Chondrocyte (in vitro differentiated cells): ENCODE measurements at places on chromosomes 7 and 10. TPM values are rescaled to one million over a fixed set of nuclear protein-coding genes. Genes with fewer than 3 reads are reported as not detected.

Gene NCOA4
- total RNA-seq: 89.0 to 122 TPM (median 90.2 TPM) in 3 replicates

Gene ITGA8
- total RNA-seq: 2.2 to 5.9 TPM (median 5.6 TPM) in 3 replicates

Gene DPP6
- not detected in 3 replicates for total RNA-seq

Gene LRIT1
- total RNA-seq: not detected in 3 replicates

Gene LDB3
- total RNA-seq: 4.0 to 22.7 TPM (median 21.5 TPM) in 3 replicates

Gene CELF2
- 11.6 to 44.9 TPM (median 44.3 TPM) in 3 replicates for total RNA-seq

Gene GOLGA7B
- 0.12 to 0.27 TPM (median 0.13 TPM) in 3 replicates for total RNA-seq

Gene ZMIZ1
- 46.2 to 74.6 TPM (median 48.7 TPM) in 3 replicates for total RNA-seq

Gene SPDYE2B
- total RNA-seq: not detected in 3 replicates

Gene PTN
- 2.3 to 3.6 TPM (median 3.2 TPM) in 3 replicates for total RNA-seq

Gene CASTOR2
- total RNA-seq: 9.6 to 16.6 TPM (median 10.3 TPM) in 3 replicates

Gene SBDS
- 124 to 146 TPM (median 144 TPM) in 3 replicates for total RNA-seq

DNA sequence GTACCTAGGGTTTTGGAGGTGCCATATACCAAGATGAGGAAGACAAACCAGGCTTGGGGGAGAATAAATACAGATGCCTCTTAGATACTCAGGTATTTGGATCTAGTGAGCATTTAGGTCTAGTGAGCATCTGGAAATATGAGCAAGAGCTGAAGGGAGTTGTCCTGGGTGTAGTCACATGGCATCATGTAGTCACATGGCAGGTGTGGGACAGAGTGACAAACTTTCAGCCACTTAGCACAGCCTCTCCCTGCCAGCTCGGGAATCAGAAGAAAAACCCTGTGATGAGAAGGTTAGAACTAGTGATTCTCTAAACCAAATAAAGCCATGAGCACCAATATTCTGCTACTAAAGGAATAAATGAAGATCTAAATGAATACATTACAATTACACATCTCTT lies 24.3 kb downstream of the RGR start:
- DNase-seq: no peak

DNA sequence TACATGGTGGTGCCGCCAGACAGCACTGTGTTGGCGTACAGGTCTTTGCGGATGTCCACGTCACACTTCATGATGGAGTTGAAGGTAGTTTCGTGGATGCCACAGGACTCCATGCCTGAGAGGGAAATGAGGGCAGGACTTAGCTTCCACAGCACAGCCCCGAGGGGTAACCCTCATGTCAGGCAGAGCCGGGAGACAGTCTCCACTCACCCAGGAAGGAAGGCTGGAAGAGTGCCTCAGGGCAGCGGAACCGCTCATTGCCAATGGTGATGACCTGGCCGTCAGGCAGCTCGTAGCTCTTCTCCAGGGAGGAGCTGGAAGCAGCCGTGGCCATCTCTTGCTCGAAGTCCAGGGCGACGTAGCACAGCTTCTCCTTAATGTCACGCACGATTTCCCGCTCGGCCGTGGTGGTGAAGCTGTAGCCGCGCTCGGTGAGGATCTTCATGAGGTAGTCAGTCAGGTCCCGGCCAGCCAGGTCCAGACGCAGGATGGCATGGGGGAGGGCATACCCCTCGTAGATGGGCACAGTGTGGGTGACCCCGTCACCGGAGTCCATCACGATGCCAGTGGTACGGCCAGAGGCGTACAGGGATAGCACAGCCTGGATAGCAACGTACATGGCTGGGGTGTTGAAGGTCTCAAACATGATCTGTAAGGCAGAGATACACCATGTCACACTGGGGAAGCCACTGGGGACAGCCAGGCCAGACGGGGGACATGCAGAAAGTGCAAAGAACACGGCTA lies 104.6 kb upstream of the TNRC18 start:
- DNase-seq: no peak

- DNase-seq: no peak
Measured at GRCh38 chr10:22042557-22043326, 39.2 kb upstream of the DNAJC1 start.

DNA sequence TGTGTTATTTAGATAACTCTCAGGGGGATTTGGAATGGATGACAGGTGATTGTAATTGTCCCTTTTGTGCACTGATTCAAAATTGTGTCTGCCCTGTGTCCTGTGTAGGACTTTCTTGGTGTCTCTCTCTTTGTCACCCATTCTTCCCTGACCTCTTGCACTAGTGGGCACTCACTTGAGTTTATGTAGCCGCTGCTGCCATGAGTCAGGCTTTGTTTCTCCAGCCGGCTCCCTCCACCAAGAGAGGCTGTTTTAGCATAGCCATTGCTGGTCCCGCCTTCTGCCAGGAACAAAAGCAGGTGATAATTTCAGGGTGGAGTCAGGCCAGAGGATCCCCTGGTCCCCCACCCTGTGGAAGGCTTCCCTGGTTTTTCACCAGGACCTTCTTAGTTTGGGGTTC lies 8.4 kb downstream of the COL17A1 start:
- no peak for DNase-seq

DNA sequence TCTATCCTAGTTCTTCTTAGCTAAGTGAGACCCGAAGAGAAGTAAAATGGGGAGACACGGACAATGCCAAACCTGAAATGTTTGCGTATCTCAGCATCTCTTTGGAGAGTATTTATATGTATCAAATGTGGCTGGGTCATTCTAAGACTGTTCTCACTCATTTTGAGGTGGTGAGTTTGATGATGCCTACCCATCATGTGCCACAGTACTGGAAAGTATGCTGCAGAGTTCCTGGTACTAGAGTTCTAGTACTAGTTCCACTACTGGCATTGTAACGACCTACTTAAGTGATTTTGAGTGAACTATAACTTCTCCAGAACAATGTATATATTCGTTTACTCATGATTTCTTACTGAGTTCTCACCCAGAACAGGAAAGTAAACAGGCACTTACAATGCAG lies 41.9 kb downstream of the ARMC3 start:
- DNase-seq: no peak

DNA sequence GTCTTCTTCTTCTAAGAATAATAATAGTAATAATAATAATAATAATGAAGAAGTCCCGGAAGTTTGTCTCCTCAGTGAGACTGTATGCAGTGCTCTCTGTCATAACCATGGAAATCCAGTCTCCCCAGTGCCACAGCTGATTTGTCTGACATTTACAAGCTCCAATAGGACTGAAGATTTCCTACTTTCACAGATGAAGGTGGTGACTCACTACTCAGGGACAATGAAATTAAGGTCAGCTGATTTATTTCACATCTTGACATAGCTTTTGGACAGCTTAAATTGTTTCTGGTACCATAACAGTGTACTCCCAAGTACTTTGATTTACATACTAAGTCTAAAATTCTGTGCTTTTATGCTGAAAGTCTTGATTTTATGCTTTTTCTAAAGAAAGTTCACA lies 6.9 kb downstream of the CELF2 start:
- no peak for DNase-seq

GRCh38 chr7:45192621-45193041 lies 35.0 kb downstream of the RAMP3 start:
- no peak for DNase-seq

DNA sequence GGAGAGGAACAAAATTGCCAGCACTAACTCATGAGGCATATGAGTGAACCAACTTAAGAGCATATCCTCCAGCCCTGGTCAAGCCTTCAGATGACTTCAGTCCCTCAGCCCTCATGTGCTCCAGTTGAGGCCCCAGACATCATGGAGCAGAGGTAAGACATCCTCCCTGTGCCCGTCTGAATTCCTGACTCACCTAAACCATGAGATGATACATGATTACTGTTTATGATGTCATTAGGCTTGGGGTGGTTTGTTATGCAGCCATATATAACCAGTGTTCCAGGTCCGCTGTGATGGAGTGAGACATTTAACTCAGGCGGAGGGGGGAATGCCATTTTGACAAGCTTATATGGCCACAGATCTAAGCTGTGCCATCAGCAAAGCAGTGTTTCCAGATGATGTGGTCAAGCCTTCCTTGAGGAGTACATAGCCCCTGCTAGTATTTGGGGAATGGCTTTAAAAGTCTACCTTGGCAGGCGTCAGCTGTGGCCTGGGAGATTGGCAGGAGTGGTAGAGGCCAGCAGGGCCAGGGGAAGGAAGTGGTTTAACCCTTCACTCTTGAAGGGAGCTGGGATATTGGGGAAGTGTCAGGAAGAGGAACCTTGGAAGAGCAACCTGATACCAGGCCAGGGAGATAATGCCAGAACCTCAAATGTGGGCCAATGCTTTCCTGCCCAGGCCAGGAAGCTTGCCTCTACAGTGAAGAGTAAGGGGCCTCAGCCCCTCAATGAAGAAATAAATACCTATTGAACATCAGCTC lies 343.0 kb upstream of the PODXL start:
- no peak for DNase-seq

GRCh38 chr7:151113344-151114150 lies 27.3 kb downstream of the AGAP3 start:
- no peak for DNase-seq

GRCh38 chr10:80871083-80871482 lies 333.4 kb downstream of the SH2D4B start:
- DNase-seq: no peak

DNA sequence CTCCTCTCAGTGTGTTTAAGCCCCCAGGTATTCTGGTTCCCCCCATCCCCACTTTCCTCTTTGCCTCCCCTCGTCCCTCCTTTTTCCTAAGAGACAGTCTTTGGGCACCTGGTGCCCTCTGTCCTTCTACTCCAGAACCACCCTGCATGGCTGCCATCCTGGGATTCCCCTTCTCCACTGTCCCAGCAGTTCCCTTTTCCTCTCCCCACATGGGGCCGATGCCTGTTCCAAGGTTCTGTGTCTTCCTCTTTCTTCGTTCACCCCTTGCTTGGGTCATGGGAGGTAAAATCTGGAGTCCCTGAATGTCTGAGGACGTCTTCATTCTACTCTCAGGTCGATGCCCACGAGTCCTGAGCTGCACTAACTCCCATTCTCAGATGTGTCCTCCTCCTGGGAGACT lies 120.8 kb downstream of the TAX1BP1 start:
- no peak for DNase-seq

DNA sequence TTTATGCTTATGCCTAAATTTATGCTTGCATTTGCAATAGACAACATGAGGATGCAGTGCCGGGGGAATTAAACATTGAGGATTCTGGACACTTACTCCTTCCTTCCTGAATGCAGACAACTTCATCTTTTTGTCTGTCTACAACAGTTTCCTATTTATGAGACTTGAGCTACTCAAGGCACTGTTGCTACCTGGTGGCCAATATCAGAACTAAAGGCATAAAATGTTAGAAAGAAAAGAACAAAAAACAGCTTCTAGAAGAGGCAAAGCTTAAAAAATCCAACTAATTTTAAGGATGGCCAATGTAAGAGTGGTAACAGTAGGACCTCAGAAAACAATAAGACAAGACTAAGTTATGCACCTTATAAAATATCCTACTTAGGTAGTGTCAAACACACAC lies 144.5 kb upstream of the PTN start:
- DNase-seq: no peak

DNA sequence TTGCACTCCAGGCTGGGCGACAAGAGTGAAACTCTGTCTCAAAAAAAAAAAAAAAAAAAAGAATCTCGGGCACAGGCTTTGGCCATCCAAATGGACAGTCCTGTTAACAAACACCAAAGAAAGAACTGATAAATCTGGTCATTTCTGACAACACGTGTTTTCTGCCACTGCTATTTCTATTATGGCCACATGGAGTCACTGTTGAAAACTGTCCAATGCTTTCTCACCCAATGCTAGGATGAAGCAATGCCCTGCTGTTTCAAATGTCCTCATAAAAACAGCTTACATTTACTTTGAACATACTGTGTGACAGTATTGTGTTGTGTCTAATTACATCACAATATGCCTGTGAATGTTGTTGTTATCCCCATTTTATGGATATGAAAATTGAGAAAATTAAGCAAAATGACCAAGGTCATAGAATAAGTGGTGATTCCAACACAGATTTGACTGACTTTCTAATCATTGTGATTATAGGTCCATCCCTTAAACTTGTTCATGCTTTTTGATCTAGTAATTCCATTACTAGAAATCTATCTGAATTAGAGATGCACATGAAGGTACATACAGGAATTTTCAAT lies 19.9 kb upstream of the MAP3K8 start:
- no peak for DNase-seq

DNA sequence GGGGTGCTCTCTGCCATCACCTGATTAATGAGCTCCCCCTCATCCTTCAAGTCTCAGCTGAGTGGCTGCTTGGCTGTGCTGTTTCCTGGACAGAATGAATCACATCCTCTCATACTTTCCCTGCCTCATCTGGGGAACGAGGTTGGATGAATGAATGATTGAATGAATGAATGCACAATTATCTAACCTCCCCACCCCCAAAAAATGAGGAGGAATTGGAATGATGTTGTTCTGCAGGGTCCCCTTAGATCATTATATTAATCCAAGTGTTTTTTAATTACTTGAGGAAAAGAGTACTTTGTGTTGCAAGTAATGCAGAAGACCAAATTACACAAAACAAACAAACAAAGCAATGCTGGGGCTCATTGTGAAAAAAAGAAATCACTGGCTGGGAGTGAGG lies 240.2 kb downstream of the BUB3 start:
- DNase-seq: no peak

GRCh38 chr10:88490231-88490980 lies 92.7 kb downstream of the RNLS start:
- DNase-seq: no peak

DNA sequence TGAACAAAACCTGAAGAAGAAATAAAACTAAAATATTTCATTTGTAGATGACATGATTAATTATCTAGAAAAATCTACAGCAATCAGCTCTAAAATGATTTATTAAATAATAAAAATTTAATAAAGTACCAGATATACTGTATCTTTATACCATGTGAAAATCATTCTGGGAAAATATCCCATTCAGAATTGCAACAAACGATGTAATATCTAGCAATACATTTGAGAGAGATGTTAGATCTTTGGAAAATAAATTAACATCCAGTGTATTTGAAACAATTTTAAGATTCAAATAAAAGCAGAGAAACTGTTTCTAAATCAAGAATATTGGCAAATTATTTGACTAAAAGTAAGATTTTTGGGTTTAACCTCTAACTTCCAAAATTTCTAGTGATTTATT lies 62.2 kb downstream of the ZEB1 start:
- no peak for DNase-seq

GRCh38 chr7:137978464-137979237 lies 23.2 kb downstream of the CREB3L2 start:
- no peak for DNase-seq

DNA sequence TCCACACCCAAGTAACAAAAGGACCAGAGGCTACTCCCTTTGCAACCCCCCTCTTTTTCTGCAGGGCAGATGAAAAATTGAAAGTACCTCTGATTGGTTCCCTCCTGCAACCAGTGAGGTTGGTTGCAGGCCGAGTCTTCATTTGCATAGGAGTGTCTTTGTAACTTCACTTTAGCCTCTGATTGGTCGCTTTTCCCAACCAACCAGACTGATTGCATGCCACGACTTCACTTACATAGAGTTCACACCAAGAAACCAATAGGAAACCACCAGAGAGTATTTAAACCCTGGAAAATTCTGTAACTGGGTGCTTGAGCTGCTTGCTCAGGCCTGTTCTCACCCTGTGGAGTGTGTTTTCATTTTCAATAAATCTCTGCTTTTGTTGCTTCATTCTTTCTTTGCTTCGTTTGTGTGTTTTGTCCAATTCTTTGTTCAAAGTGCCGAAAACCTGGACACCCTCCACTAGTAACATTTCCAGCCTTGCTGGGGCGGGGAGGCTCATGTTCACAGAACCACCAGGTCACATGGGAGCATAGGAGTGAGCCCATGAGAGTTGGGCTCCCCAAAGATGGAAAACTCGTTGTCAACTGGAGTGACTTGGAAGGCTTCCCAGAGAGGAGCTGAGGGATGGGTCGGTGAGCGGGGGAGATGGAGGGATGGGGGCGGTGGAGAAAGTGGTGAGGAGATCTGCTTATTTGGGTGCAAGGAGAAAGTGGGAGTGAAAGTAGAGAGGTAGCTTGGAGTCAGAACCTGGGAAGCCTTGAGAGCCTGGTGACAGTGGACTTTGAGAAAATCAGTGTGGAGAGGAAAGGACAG lies 223.6 kb downstream of the GFRA1 start:
- DNase-seq: no peak
